Activated CD4-positive, alpha-beta T cell treated with anti-CD3 and anti-CD28 coated beads, Interleukin-2, amount 10 ng/mL, durations not matched to agents 24 days and 14 days (primary cell): ENCODE measurements at places on chromosomes 16 and 17. TPM values are rescaled to one million over a fixed set of nuclear protein-coding genes. Genes with fewer than 3 reads are reported as not detected.
A peak's percentile ranks its signal among the peaks of the same experiment; 100 is the strongest.

DNA sequence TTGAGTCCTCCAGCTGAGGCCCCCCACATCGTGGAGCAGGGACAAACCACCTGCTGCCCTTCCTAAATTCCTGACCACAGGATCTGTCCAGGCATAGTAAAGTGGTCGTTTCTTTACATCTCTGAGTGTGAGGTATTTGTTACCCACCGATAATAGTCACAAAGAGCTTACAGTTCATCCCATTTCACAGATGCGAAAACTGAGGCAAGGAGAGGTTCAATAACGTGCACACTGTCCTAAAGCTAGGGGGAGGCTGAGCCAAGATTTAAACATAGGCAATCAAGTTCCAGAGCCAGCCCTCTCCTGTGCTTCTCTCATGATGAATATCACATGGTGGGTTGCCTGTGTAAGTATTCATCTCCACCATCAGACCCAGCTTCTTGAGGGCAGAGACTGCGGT lies 135.4 kb downstream of the CCT6B start:
- no peak for DNase-seq

The TBC1D3 gene
- total RNA-seq: not detected in 2 replicates

- peak; percentile 66 for DNase-seq
Measured at GRCh38 chr16:73122604-73123391, 74.9 kb upstream of the ZFHX3 start.

The CCL16 gene
- total RNA-seq: not detected in 2 replicates

GRCh38 chr16:90061437-90061836 lies 15.7 kb downstream of the PRDM7 start:
- no peak for DNase-seq

The NPTX1 gene
- 30.4 and 31.6 TPM in 2 replicates for total RNA-seq

The VASN gene
- 0.16 TPM in 1 of 2 replicates, not detected in the other for total RNA-seq

- peak; percentile 68 for DNase-seq
Measured at GRCh38 chr17:57662644-57663308, 82.3 kb downstream of the CCDC182 start.

GRCh38 chr17:48555258-48556228 lies 10.6 kb upstream of the HOXB2 start:
- peak; percentile 61 for DNase-seq

DNA sequence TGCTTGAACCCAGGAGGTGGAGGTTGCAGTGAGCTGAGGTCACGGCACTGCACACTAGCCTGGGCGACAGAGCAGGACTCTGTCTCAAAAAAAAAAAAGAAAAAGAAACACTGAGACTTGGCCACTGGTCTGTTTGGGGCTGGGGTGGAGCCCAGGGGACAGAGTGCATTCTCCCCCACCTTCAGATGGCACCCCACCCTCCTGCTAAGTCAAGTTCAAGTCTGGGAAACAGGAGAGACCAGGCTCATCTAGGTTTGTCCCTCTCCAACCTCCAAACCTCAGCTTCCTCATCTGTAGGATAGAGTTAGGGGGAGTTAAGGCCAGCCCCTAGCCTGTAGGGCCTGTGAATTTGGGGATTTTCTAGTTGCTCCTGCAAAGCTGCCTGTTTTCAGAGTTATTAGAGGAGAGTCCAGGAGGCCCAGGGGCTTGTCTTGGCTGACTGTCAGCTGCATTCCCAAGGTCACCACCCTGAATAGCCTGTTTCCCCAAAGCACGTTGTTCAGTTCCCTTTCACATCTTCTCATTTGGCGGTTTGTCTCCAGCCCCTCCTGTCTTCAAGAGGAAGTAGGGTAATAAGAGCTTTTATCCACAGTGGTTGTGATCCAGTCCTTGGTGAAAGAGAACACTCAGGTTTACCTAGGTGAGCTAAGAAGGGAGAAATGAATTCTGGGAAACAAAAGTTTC lies 2.2 kb downstream of the MT3 start:
- DNase-seq: no peak

GRCh38 chr17:45369421-45369820 lies 52.6 kb upstream of the MAP3K14 start:
- no peak for DNase-seq

The SOX15 gene
- total RNA-seq: 0.43 TPM in 1 of 2 replicates, not detected in the other

GRCh38 chr17:80071116-80071841 lies 30.1 kb upstream of the GAA start:
- DNase-seq: no peak

The SBK1 gene
- total RNA-seq: 0.85 and 1.5 TPM in 2 replicates

The SULT1A2 gene
- 0.23 and 0.52 TPM in 2 replicates for total RNA-seq

DNA sequence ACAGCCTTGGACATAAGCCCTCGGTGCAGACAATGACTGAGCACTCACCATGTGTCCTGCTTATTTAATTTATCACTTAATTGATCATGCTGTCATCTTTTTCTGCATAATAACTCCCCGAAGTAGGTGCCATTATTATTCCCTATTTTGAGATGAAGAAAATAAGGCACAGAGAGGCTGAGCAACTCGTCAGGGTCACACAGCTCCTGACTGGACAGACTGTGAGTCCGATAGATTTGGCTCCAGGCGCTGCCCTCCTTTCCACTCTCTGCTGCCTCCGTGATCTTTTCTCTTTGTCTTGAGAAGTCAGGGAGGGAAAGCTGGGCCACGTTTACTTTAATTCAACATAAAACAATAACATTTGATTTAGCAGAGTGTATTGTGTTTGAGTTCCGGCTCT lies 19.0 kb upstream of the N4BP1 start:
- DNase-seq: peak; percentile 43
